SJCRH30 (cell line): ENCODE measurements at places on chromosomes 13 and 19.

GRCh38 chr19:13425151-13425550 lies 81.1 kb downstream of the CACNA1A start:
- no peak for DNase-seq

DNA sequence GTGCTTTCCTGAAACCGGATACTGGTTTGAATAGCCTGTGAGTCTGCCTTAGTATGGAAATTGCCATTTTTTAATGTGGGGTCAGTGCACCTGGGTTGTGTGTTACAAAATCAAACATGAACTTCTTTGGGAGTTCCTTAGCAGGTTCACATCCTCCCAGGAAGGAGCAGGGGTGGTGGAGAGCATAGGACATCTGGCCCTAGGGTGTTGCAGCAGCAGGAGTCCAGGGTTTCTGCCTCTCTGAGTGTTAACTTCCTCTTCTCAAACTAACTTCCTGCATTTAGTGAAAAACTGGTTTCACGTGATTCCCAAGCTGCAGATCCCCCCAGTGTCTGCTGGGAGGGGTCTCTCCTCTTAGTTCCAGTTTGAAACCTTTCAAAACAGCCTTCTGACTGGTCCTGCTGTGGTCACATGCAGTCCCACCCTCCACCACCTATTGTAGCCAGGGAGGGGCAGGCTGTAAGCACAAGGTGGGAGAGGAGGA lies 7.2 kb downstream of the RNASEH2B start:
- DNase-seq, result no peak

GRCh38 chr19:41569481-41570150 lies 6.3 kb upstream of the CEACAM21 start:
- peak; percentile 99 for DNase-seq

DNA sequence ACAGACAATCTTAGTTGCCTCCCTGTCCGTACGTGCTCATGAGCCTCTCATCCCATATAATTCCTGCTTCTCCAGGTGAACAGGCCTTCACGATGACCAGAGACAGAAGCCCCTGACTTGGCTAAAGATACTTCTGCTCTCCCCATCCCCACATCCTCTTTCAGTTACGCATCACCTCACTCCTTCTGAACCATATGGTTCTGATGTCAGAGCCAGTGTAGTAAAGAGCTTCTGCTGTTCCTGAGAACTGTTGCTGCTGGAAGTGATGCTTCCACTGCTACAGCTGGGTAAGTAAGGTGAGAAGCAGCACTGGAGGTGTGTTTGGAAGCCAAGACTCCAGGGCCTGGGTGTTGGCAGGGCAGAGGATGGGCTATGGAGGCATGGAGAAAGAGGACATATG lies 12.9 kb downstream of the SIGLECL1 start:
- DNase-seq, result no peak

- DNase-seq, result peak; percentile 70
These were observed 107.0 kb upstream of the GPR12 start for GRCh38 chr13:26867451-26868091.

- DNase-seq, result no peak
These were observed 57.8 kb downstream of the GGACT start for GRCh38 chr13:100530671-100531213.

GRCh38 chr19:10603084-10603872 lies 16.2 kb upstream of the AP1M2 start:
- DNase-seq, result peak; percentile 32

GRCh38 chr19:35712567-35713505 lies 5.0 kb upstream of the KMT2B start:
- no peak for DNase-seq

GRCh38 chr19:45440873-45441654 lies 17.3 kb upstream of the ERCC1 start:
- DNase-seq, result peak; percentile 37

DNA sequence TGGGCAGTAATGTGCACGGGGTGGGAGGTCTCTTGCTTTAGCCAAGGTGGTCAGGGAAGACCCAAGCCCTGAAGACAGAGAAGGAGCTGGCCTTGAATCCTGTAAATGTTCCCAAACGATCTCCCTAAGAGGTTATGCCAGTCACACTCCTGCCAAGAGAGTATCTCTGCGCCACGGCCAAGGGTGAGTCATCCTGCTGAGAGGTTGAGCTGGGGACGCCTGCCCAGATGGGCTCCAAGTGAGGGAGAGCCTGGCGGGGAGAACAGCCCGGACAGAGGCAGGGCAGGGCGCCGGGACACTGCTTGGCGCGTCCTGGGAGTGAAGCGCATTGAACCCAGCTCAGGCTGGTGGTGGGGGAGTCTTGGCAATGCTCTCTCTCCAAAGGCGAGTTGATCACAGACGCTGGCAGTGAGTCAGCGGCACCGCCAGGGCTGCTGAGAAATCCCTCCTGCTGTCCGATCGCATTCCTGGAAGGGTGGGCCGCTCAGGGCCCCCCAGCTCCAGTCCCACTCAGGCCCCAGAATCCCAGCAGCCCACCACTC lies 16.4 kb downstream of the SULT2B1 start:
- peak; percentile 80 for DNase-seq

DNA sequence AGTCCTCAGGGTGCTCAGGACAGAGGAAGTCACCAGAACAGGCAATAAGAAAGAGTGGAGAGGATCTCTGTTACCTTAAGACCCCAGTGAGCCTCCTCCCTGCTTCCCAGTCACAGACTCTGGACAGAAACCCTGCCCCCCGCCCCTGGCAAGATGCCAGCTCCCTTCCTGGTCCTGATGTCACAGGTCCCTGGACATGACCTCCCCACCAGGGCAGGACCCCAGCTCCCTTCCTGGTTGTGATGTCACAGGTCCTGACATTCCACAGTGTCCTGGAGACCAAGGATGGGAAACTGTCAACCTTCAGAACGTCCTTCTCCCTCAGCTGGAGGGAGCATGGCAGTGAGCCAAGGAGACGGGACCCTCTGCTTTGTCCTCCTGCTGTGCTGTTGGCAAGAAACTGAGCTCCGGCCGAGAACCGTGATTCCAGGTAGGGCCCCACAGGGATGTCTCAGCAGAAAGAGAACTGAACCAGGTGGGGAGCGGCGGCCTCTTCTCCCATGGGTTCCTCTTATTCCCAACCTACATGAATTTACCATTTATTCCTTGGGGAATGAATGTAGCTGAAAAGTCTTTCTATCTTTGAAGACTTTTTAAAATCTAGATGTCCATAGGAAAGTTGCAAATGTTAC lies at the start of gene SPACA7:
Gene SPACA7, plus strand, starts transcription at position 306 of the 632 bp plus-strand sequence. Its CDS starts 31 bp downstream, at position 337.
- DNase-seq, result no peak

DNA sequence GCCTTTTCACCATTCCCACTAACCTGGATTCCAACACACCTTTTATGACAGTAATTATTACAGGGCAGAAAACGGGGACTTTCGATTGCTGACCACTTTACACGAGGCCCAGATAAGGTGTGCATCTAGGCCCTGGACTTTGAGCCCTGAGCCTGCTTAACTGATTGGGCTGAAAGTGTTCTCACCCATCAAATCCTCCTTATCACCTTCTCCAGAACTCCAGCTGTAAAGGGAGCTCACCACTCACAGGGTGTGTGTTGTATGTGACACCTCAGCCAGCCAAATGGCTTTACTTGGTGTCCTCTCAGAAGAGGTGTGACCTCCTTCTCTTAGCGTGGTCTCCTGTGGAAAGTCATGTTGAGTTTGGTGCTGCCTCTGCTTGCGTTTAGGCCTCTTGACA lies 36.5 kb downstream of the SIPA1L3 start:
- no peak for DNase-seq

GRCh38 chr13:38264363-38265131 lies 85.1 kb upstream of the UFM1 start:
- peak; percentile 1 for DNase-seq

DNA sequence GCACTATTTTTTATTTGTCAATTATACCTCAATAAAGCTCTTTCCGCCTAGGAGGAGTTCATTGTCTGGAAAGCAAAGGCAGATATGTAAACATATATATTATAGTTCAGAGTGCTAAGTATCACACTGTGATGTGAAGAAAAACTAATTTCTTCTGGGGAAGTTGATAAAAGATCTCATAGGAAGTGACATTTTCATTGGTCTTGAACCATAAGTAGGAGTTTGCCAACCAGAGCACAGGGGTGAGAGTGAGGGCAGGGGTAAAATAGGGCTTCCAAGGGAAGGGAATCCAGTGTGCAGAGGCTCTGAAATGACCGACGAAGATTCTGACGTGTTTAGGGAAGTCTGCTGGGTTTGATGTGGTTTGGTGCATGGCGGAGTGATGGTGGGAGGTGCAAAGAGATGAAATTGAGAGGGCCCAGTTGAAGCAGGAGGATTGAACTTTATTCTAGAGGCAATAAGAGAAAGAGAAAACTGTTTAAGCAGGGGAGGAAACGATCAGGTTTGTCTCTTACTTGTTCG lies 780 bp upstream of the GTF2F2 start:
- peak; percentile 38 for DNase-seq

DNA sequence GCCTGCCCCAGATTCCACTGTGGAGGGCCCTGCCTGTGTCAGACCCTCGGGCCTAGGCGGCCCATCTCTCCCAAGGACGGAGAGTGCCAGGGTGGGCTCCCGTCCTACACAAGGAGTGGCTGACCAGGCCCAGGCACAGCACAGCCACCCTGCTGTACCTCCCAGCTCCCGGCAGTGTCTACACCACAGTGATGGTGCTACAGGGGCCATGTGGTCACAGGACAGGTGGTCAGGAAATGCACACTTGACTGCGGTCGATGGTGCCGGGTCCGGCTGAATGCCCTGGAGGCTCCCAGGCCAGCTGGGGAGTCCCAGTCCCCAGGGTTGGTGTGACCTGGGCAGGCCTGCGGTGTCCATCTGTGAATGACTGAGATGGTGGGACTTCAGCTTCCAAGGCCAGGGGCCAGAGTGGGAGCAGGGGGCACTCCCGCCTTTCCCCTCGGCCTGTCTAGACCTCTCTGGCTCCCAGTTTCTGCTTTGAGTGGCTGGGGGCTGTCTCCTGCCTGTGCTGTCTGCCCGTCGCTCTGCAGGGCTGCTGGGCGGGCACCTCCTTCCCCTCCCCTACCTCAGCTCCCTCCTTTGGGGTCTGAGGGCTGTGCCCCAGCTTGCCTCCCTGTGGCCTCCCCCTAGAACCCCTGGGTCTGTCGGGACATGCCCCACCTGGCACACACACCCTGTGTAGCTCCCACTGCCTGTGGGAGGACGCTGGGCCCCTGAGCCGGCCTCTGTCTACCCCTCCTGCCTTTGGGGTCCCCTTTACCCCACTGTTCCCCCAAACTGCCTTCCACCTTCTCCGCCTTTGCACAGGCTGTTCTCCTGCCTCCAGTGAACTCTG lies 12.5 kb downstream of the DDA1 start:
- peak; percentile 64 for DNase-seq

DNA sequence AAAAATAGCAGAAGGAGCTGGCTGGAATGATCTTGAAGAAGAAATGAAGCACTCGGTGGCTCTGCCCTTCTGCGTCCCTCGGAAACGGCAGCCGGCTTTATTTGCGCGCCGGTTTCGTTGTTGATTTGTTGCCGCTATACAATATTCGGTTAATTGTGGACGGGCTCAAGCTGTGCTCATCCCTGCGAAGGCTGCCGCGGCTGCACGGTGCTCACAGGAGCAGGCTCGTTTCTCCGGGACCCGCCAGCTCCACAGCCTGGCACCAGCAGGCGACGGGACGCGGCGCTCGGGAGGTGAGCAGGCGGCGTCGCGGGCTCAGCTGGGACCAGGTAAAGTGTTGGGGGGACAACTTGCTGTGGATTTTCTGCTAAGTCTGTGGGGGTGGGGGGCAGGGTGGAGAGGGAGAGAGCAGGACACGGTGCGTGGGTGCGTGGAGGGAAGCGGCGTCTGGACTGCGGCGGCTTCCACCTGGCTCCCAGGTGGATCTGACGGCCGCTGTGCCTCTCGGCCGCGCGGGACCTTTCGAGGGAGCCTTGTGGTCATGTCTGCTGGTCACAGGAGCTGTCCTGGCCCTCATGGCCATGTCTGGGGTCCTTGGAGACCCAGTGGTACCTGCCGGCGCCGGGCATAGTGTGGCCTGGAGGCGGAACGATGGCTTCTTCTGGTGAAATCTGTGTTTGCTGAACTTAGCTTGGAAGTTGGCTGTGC lies 90.9 kb downstream of the TEX29 start:
- no peak for DNase-seq

DNA sequence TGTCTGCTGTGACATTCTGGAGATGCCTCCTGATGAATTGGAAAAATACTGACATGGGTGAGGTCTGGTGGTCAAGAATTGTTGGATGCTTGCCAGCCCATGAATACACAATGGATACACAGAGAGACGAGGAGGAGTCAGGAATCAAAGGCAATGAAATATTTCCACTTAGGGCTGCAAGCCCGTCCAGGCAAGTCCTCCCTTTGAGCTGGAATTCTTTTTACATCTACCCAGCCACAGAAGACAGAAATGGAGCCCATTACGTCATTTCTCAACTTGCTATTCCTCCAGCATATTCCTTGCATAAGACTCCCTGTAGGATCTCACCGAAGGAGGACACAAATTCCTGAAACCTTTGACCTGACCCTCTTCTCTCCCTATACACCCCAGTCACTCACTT lies 15.7 kb upstream of the IGFL4 start:
- no peak for DNase-seq

DNA sequence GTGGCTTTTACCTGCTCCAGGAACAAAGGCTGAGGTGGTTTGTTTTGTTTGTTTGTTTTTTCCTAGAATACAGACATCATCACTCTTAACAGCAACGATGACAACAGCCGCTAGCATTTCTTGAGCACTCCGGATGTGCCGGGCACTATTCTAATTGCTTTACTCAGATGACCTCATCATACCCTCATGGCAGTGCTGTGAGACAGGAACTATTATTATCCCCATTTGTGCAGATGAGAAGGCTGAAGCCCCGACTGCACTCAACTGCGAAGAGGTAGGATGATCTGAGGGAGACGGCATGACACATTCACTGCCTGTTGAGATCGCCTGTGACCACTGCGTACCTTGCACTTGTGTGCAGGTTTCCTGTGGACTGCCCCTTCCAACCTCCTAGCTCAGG lies 66.5 kb downstream of the CCDC70 start:
- DNase-seq, result peak; percentile 8

DNA sequence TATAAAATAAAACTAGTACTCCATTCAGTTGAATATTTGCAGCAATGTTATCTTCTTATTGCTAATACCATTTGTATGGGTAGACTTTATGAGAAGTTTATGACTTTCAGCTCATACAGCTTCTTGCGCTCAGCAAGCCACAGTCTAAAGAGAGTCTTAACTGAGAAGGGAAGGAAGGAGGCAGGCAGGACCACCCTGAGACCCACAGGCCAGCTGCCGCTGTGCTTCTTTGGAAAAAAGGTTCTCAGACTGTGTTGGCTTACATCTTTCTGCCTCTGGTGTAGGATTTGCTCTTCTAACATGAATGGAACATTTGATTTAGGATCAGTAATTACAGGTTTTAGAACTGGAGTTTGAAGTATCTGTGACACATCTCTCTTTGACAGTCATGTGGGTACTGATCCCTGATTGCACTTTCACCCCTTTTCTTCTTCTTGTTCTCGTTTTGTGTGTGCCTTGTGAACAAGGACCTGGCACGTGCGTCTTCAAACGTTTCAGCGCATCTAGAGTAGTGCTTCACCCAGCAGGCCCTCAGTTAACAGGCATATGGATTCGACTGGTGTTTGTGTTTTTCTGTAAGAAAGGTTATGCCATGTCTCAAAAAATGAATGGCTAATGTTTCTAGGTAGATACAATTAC lies 7.1 kb upstream of the GPR18 start:
- no peak for DNase-seq
